Neural crest cell (in vitro differentiated cells): ENCODE measurements at places on chromosomes 13 and 19. TPM values are rescaled to one million over a fixed set of nuclear protein-coding genes. Genes with fewer than 3 reads are reported as not detected.

DNA sequence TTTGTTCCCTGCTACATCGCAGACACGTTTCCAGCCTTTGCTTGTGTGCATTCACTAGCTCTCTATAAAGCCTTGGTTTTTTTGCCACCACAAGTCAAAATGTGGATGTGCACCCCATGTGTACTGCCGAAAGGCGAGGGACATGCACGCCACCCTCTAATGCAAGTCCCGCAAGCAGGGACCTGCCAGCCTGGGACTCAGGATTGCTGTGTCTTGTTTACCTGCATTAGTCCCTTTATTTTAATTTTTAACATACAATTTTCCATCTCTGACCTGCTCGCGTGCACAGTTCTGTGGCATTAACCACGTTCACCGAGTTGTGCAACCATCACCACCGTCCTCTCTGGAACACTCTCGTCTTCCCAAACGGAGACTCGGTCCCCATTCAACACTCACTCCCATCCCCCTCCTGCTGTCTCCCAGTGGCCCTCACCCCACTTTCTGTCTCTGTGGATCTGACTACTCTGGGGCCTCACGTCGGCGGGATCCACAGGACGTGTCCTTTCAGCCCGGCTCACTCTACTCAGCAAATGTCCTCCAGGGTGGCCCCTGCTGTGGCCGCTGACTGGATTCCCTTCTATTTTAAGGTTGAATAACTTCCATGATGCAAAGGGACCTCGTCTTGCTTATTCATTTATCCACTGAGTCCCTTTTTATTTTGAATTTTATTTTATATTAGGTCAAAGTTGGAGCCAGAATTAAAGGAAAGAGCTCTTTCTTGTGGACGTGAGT, 58.4 kb downstream of the RASA3 start:
- H3K36me3 ChIP-seq: peaks cover 19% of the 10 kb centered on the region
- peak overlapping the region; percentile 23 for H3K4me3 ChIP-seq
- peaks cover 2% of the 10 kb centered on the region for H3K27me3 ChIP-seq
- peaks cover 71% of the 10 kb centered on the region for H3K4me1 ChIP-seq
- peak overlapping the region; percentile 76 for H3K27ac ChIP-seq
- DNase-seq: no peak

DNA sequence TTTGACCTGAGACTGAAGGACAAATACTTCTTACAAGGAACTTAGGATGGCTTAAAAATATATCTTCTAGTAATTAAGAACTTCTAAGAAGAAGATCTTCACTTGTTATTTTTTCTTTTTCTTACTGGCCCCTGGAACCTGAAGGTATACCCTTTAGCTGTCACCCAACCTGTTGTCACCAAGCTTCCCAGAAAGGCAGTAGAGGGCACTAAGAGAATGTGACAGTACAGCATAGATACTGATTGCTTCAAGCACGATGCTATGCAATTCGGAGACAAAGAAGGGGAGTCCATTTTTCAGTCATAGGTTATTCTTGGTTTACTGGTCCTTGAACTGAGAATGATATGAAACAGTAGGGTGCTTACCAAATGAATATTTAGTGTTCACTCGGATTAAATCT, 208.3 kb upstream of the PCDH9 start:
- no peaks in the 10 kb centered on the region for H3K4me1 ChIP-seq
- H3K4me3 ChIP-seq: no peak overlapping the region
- DNase-seq: no peak

DNA sequence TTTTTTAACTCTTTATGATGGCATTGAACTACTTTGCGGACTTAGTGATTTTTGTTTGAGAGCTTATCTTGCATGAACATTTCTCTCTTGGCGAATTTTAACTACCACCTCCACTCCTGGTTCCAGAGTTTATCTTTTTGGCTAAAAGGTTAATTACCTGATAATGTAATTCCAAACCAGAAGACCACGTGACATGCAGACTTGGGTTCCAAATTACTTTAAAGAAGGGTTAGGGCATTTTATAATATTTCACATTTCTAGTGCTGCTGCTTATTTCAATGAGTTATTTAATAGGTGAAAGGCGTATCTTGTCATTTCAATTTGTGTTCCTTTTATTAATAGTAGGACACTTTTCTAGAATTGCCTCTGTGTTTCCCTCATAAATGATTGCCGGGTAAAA, 52.0 kb downstream of the TDRD12 start:
- no peak overlapping the region for H3K4me3 ChIP-seq
- H3K4me1 ChIP-seq: no peaks in the 10 kb centered on the region
- H3K27me3 ChIP-seq: no peaks in the 10 kb centered on the region
- no peak overlapping the region for H3K27ac ChIP-seq
- no peak for DNase-seq

DNA sequence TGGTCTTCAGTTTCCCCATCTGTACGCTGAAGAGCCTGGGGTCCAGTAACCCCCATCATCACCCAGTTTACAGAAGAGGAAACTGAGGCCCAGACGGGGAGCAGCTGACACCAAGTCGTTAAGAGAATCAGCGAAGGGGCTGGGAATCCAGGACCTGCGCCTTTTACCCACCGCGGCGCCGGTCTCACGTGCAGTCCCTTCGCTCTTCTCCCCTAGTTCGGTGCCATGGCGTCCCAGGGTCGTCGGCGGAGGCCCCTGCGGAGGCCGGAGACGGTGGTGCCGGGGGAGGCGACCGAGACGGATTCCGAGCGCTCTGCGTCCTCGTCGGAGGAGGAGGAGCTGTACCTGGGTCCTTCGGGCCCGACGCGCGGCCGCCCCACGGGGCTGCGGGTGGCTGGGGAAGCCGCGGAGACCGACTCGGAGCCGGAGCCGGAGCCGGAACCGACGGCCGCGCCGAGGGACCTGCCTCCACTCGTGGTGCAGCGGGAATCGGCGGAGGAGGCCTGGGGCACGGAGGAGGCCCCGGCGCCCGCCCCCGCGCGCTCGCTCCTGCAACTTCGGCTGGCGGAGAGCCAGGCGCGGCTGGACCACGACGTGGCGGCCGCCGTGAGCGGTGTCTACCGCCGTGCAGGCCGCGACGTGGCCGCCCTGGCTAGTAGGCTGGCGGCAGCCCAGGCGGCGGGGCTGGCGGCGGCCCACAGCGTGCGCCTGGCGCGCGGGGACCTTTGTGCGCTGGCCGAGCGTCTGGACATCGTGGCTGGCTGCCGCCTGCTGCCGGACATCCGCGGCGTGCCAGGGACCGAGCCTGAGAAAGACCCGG, 698 bp downstream of the BLOC1S3 start:
- H3K27ac ChIP-seq: no peak overlapping the region
- no peak for DNase-seq
- no peaks in the 10 kb centered on the region for H3K27me3 ChIP-seq
- H3K36me3 ChIP-seq: no peaks in the 10 kb centered on the region
- H3K4me3 ChIP-seq: peak overlapping the region; percentile 95

The ZNF91 gene
- 73.7 and 78.1 TPM in 2 replicates for total RNA-seq

The KASH5 gene
- total RNA-seq: not detected in 2 replicates

GRCh38 chr19:57374179-57374578, 10.8 kb downstream of the TRAPPC2B start:
- no peak for DNase-seq
- no peak overlapping the region for H3K4me3 ChIP-seq
- no peaks in the 10 kb centered on the region for H3K4me1 ChIP-seq
- peaks cover 81% of the 10 kb centered on the region for H3K36me3 ChIP-seq

- no peak overlapping the region for H3K27ac ChIP-seq
- H3K4me1 ChIP-seq: peaks cover 10% of the 10 kb centered on the region
- DNase-seq: no peak
- H3K36me3 ChIP-seq: no peaks in the 10 kb centered on the region
- H3K4me3 ChIP-seq: no peak overlapping the region
These were observed 513.1 kb downstream of the DCT start for GRCh38 chr13:93966267-93966936.

DNA sequence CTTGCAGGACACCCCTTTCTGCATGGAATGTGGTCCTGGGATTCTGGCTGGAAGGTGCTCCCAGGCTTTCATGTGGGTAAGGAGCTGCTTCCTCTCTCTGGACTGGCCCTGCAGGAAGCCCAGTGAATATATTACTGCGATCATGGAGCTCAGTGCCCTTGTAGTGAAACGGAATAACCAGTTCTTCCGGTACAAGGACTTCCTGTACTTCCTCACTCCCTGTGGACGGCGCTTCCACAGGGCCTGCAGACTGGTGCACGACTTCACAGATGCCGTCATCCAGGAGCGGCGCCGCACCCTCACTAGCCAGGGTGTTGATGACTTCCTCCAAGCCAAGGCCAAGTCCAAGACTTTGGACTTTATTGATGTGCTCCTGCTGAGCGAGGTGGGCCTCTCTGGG, 8.0 kb downstream of the CYP4F8 start:
- no peaks in the 10 kb centered on the region for H3K4me1 ChIP-seq
- H3K4me3 ChIP-seq: no peak overlapping the region
- H3K27ac ChIP-seq: no peak overlapping the region
- no peaks in the 10 kb centered on the region for H3K27me3 ChIP-seq
- DNase-seq: no peak
- H3K36me3 ChIP-seq: peaks cover 4% of the 10 kb centered on the region

DNA sequence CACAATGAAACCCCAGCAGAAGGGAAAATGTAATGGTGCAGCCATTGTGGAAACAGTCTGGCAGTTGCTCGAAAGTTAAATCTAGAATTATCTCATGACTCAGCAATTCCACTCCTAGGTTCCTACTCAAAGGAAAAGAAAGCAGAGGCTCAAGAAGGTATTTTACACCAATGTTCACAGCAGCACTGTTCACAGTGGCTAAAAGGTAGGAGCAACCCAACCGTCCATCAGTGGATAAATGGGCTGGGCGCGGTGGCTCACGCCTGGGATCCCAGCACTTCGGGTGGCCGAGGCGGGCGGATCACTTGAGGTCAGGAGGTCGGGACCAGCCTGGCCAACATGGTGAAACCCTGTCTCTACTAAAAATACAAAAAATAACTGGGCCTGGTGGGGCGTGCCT, 25.9 kb downstream of the ZFR2 start:
- no peaks in the 10 kb centered on the region for H3K36me3 ChIP-seq
- H3K4me3 ChIP-seq: no peak overlapping the region
- no peak overlapping the region for H3K27ac ChIP-seq
- peaks cover under 1% of the 10 kb centered on the region for H3K27me3 ChIP-seq

The PDX1 gene
- total RNA-seq: not detected in 2 replicates

GRCh38 chr19:28429356-28429755, 783.6 kb downstream of the UQCRFS1 start:
- no peak overlapping the region for H3K27ac ChIP-seq
- peaks cover 11% of the 10 kb centered on the region for H3K4me1 ChIP-seq
- no peak overlapping the region for H3K4me3 ChIP-seq
- H3K36me3 ChIP-seq: peaks cover 7% of the 10 kb centered on the region

The IRF2BP1 gene
- total RNA-seq: 28.6 and 33.1 TPM in 2 replicates

DNA sequence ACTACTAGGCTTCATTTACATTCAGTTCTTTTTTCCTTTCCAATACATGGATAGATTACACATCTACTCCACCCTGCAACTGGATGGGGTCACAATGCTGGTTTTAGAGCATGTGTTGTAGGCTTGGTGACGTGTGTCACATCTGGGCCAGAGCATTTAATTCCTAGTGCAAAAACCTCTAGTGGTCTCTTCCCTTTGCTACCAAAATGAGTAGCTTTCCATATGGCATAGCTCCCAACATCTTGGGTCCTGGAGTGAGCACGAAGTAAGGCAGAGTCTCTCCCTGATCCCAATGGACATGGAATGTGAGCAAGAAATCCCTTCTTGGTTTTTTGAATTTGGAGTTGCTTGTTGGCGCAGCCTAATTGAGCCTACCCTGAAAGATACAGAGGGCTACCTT, 51.7 kb downstream of the TNFSF11 start:
- no peaks in the 10 kb centered on the region for H3K27me3 ChIP-seq
- no peak overlapping the region for H3K4me3 ChIP-seq
- no peak for DNase-seq
- H3K4me1 ChIP-seq: no peaks in the 10 kb centered on the region

The KCNK6 gene
- total RNA-seq: not detected in 2 replicates

The GPR4 gene
- total RNA-seq: not detected in 2 replicates

The IGFL3 gene
- not detected in 2 replicates for total RNA-seq

DNA sequence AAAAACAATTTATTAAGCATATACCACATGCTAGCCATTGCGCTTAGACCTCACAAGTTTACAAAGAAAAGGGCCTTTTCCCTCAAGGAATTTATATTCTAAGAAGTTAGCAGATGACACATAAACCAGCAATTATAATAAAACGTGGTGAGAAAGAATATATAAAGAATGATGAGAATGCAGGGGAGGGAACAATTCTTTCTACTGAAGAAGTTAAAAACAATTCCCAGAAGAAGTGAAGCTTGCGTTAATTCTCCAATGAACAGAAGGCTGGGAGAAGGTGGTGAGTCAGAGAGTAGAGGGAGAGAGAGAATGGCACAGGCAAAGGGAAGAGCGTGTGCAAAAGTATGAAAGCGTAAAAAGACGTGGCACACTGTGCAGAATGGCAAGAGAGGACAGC, 69.5 kb upstream of the ZDHHC20 start:
- no peaks in the 10 kb centered on the region for H3K27me3 ChIP-seq
- no peaks in the 10 kb centered on the region for H3K36me3 ChIP-seq
- no peak overlapping the region for H3K27ac ChIP-seq
- H3K4me1 ChIP-seq: no peaks in the 10 kb centered on the region
- DNase-seq: no peak

The ZNF567 gene
- total RNA-seq: 8.6 and 10.3 TPM in 2 replicates

DNA sequence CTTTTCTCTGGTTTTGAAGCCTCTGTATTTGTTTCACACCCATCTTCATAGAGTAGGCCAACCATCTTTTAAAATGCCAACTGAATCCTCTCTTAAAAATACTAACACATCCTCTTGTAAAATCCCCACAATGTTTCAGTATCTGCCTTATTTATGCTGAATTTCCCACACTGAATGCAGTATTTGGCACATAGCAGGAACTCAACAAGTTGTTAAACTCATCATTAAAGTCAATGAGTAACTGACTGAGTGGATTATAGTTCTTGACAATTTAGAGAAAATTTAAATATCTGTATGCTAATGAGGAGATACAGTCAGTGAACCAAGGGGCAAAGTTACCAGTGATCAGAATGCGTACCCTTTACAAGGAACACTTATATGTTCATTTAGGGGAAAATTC, 505.5 kb upstream of the PCDH9 start:
- no peak overlapping the region for H3K4me3 ChIP-seq
- no peak for DNase-seq

- H3K4me1 ChIP-seq: peaks cover 28% of the 10 kb centered on the region
- H3K4me3 ChIP-seq: peak overlapping the region; percentile 14
- H3K36me3 ChIP-seq: peaks cover 3% of the 10 kb centered on the region
- DNase-seq: no peak
- H3K27me3 ChIP-seq: no peaks in the 10 kb centered on the region
These were observed 2.3 kb downstream of the HSD17B14 start for GRCh38 chr19:48833977-48834376.
